Effector CD4-positive, alpha-beta T cell (primary cell): ENCODE measurements at places on chromosomes 2 and 18.

GRCh38 chr2:197256547-197257170, 53.9 kb downstream of the ANKRD44 start:
- no peak for DNase-seq

DNA sequence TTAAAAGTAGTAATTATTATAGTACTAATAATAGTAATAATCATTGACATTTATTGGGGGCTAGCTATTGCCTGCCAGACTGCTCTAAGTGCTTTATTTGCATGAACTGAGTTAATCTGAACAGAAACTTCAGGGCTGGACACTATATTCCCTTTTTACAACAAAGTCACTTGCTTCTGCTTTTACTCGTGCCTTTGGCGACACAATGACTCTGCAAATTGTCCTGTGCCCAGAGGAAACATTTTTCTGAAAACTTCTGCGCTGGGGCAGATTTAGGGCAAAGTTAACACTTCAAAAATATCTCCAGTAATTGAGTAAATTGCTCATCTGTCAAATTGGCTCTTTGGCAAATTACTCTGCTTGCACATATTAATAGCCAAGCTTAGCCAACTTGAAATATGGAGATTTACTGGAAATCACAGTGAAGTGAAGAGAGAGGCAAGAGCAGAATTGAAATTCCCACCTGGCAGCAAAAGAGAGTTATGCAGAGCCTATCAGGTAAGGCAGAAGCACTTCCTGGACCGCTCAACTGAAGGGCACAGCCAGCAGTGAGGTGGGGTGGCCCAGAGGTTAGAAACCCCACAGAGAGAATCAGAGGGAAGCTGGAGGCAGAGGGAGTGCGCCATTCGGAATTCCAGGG, 36.3 kb downstream of the BMP10 start:
- DNase-seq: no peak

- DNase-seq: no peak
These were observed 101.3 kb downstream of the MSH2 start for GRCh38 chr2:47504174-47504810.

DNA sequence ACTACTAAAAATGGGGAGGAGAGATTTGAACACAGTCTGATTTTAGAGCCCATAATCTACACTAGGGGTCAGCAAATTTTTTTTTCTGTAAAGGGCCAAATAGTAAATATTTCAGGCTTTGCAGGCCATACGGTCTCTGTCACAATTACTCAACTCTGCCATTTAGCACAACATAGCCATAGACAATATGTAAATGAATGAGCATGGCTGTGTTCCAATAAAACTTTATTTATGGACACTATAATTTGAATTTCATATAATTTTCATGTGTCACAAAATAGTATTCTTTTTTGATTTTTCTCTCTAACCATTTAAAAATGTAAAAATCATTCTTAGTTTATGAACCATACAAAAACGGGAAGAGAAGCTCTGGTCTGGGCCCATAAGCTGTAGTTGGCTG, 309.4 kb downstream of the GPD2 start:
- DNase-seq: no peak

DNA sequence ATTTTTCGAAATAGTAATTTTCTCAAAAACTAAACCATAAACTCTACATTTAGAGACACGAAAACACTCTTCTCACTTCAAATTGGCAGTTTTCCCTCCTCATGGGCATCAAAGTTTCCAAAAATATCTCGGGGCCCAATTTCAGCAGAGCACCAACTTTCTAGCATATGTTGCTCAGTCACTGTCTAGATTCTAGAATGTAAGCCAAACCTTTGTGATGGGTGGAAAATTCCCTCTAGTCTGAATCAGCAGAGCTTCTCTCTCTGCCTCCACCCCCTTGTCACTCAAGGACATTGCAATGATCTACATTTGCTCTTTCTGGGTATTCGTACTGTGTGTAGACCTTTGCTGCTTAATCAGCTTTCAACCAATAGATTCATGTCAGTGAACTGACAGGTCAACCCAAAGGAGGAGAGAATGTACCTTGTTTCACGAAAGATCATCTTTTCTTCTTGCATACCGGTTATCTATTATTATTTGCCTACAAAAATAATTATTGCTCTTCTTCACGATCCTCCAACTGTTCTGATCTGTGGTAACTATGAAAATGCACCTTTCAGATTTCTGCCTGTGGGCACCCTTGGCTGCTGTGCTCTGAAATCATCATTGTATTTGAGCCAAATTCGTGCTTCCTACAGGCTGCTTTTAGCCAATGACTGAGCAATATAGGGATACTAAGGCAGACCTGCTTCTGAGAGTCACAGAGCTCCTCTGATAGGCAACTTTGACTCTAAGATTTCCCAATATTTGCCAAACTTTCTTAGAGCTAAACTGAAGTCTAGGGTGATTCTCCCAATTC, 38.7 kb upstream of the GLS start:
- no peak for DNase-seq
